ENCODE measurements at places on chromosomes 11 and 22. TPM values are rescaled to one million over a fixed set of nuclear protein-coding genes. Genes with fewer than 3 reads are reported as not detected.

DNA sequence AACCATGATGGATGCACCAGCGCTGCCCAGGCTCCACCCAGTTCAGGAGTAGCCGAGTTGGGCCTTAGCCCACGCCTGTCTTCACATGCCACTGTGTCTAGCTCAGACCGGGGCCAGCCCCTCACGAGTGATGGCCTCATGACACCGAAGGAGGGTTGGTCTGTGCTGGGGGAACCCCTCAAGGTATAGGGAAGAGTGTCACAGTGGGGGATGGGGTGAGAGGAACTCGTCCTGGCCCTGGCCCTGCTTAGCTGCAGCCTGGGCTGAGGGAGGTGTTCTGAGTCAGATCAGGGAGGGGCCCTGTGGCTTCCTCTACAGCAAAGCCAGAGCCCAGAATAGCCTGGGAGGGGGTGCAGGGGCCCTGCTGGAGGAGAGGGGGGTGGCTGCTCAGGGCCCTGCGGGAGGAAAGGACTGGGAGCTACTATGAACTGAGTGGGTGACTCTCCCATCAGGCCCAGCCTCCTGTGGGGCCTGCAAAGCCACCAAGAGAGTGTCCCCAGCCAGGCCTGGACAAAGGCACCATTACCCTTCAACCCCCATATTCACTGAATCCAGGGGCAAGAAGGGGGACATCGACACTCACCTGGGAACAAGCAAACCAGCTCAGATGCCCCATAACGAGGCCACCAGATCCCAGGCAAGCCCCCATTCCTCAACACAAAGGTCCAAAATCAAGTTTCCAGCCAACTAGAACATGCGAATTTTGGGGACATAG is 41.2 kb downstream of the IGLL5 start:
- peak; percentile 32 for DNase-seq
- no peaks in the 10 kb centered on the region for H3K4me1 ChIP-seq
- H3K36me3 ChIP-seq = no peaks in the 10 kb centered on the region
- no peak overlapping the region for H3K4me3 ChIP-seq
- no peak overlapping the region for H3K27ac ChIP-seq
- no peaks in the 10 kb centered on the region for H3K27me3 ChIP-seq

The GAS2L1 gene
- 10.7 TPM for total RNA-seq

The LGALS12 gene
- 0.31 TPM for total RNA-seq

The MFNG gene
- total RNA-seq = 7.2 TPM

Measured in pancreas (tissue), 10 donors.